Kidney (tissue), 22 donors: ENCODE measurements at places on chromosomes 3 and 15. TPM values are rescaled to one million over a fixed set of nuclear protein-coding genes. Genes with fewer than 3 reads are reported as not detected.
A peak's percentile ranks its signal among the peaks of the same experiment; 100 is the strongest.

Gene RPS17
- 2,465 TPM for polyA plus RNA-seq

Gene CD86
- polyA plus RNA-seq = 1.3 TPM

Gene EBLN2
- 0.24 TPM for polyA plus RNA-seq

Gene DCP1A
- polyA plus RNA-seq = 4.9 TPM

- H3K27me3 ChIP-seq = no peaks in the 10 kb centered on the region
- peak overlapping the region; percentile 45 for H3K27ac ChIP-seq
- peak; percentile 50 for DNase-seq
- no peak overlapping the region for H3K4me3 ChIP-seq
Measured at GRCh38 chr3:171640520-171641412, 169.5 kb downstream of the PLD1 start.

DNA sequence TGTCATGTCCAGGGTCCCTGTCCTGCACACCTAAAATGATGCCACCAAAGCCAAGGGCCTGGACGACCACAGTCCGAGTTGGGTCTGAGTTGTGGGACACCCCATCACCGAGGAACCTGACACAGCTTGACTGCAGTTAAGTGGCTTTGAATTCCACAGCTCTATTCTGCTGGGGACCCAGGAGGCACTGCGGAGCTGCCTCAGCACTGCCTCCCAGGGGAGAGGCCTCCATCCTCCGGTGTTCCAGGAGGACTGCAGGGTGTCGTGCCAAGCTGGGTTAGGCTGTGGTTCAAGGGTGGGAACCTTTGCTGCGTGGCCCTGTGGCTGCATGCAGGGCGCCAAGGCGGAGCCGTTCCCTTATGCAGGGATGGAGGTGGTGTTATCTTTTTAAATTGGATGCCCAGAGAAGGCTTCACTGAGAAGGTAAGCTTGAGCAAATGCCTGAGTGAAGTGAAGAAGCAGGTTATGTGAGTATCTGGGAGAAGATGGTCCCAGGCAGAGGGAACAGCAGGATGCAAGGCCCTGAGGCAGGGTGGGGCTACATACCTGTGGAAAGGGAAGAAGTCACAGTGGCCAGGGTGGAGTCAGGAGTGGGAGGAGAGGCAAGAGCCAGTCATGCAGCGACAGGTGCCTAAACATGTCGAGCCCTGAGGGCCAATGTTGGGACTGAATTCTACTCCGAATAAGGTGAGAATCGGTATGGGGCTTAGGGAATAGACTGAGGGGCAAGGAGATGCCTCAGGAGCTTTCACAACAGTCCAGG lies 144.8 kb downstream of the TPRA1 start:
- no peaks in the 10 kb centered on the region for H3K4me1 ChIP-seq
- no peaks in the 10 kb centered on the region for H3K36me3 ChIP-seq
- DNase-seq = no peak
- H3K4me3 ChIP-seq = no peak overlapping the region

DNA sequence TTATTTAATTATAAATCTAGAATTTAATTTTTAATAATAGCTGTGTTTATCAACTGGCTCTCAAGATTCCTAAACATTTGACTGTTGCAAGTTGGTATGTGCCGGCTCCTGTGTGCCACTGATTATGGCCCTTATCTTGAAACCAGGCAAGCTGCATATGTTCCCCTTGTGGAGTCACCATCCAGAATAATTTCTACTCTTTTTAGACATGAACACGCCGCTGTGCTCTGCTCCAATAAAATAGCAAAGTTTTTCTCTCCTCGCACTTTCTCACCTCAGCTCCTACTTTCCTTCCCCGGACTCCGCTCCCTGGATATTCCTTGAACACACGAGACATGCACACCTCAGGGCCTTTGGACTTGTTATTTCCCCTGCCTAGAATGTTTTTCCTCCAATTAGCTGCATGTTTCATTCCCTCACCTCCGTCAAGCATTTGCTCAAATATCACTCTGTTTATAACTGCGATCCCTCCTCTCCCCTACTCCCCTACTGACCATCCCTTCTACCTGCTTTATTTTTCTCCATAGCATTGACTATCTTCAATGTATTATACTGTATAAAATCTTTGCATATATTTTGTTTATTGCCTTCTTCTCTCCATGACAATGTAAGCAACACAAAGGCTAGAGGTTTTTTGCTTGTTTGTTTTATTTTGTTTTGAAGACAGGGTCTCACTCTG lies 26.1 kb upstream of the ERICH6 start:
- no peak for DNase-seq
- no peaks in the 10 kb centered on the region for H3K4me1 ChIP-seq
- H3K27me3 ChIP-seq = no peaks in the 10 kb centered on the region

- no peaks in the 10 kb centered on the region for H3K36me3 ChIP-seq
- DNase-seq = peak; percentile 49
- peak overlapping the region; percentile 40 for H3K4me3 ChIP-seq
- H3K4me1 ChIP-seq = peaks cover 17% of the 10 kb centered on the region
Measured at GRCh38 chr3:159854500-159855124, 134.0 kb upstream of the IL12A start.
